Pancreas (tissue), 10 donors: ENCODE measurements at places on chromosomes 6 and 20. TPM values are rescaled to one million over a fixed set of nuclear protein-coding genes. Genes with fewer than 3 reads are reported as not detected.

- DNase-seq: no peak
Observed at GRCh38 chr20:15487030-15487429, 1086.2 kb downstream of the KIF16B start.

DNA sequence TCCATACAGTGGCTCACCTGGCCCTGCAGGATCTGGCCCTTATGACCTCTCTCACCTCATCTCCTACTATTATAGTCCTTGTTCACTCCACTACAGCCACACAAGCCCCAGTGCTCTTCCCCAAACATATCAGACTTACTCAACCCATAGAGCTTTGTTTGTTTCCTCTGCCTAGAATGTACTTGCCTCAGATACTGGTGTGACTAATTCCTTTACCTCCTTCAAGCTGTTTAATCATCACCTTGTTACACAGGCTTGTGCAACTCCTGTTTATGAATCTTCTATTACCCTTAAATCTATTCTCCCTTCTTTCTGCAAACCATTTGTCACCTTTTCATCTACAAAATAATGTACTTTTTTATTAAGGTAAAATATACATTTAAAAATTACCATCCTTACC lies 3.2 kb downstream of the DEFB125 start:
- DNase-seq: no peak

GRCh38 chr6:169046483-169047192 lies 207.0 kb downstream of the THBS2 start:
- DNase-seq: no peak

GRCh38 chr6:148727104-148727503 lies 19.7 kb upstream of the UST start:
- no peak for DNase-seq

GRCh38 chr20:22460803-22461202 lies 123.6 kb downstream of the FOXA2 start:
- DNase-seq: no peak

DNA sequence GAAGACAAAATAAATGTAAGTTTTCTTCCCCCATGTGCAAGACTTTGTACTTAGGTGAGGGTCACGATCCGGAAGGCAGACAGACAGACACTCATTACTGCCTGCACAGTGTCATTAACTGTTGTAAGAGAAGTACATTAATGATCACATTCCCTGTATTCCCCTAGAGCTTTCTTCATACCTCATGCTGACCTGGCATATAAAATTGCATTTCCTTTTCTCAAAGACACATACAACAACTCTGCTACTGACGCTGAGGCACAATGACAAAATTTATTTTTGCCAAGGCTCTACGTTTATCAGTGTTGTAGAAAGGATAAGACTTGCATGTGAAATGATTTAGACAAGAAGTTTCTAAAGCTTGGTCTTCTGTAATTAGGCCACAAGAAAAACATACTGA lies 3.0 kb upstream of the SYCP2 start:
- DNase-seq: no peak

DNA sequence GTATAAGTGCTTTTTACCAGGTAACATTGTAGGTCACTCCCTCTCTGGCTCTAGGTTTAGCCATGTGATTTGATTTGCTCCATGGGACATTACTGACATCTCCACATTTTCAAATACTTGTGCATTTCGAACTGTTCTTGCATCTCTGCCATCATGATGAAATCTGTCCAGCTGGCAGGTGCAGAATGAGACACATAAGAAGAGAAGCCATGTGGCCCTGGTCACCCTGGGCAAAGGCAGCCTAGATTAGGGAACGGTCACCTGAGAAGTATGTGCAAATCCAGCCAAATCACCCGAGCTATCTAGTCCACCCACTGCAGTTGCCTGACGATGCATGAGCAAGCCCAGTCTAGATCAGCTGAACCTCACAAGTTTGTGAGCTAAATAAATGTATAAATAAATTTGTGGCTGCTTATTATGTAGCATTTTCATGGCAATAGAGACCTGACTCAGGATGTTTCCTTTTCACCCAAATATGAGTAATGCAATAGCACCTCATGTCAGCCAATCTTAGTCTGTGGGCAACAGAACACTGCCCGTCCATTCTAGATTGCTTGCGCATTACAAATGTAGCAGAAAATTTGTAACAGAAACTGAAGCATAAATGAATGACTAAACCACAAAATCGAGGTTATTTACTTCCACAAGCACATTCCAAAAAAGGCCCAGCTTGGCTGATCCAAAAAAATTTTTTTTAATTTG lies 115.2 kb downstream of the PAK5 start:
- DNase-seq: no peak

DNA sequence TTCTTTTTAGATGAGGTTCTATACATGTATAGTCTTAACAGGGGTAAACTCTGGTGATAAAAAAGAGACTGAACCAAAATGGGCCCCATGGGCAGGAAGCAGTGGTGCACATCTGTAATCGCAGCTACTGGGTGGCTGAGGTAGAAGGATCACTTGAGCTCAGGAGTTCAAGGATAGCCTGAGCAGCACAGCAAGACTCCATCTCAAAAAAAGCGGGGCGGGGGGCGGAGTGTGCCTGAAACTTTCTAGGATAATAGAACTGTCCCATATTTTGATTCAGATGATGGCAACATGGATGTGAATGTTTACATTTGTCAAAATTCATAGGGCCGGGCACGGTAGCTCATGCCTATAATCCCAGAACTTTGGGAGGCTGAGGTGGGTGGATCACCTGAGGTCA lies 48.8 kb upstream of the TAF8 start:
- no peak for DNase-seq

DNA sequence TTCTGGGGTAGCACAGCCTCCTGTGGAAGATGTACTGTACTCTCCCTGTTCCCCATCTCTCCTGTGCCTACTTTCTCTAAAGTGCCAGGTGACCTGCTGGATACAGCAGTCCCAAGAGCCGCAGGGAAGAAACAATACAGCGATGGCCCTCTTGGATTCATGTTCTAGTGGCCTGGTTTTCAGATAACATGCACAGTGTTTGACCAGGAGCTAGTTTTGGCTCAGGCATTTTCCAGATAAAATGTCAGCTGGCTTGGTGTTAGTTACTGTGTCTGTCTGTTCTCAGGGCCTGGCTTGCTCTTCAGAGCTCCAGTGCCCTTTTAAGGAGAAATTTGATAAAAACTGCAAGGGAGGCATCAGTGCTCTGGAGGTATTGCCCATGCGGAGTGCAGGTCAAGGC lies 41.3 kb downstream of the GABRR2 start:
- no peak for DNase-seq

DNA sequence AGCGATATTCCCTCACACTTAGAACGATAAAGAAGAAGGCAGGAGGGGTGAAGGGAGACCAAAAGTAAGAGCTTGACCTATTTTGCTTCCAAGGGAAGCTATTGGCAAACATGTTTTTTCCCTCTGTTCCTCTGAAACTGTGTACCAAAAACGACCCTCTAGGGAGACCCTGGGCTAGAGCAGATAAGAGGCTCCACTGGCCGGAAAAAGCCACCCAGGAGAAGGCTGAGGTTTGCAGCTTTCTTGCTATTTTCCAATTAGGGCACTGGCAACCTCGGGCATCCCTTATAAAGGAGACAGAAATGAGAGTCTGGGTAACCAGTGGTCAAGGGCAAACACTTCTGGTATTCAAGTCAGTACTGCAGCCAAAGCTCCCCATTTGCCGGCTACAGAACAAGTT lies 168.0 kb downstream of the KIF16B start:
- no peak for DNase-seq

DNA sequence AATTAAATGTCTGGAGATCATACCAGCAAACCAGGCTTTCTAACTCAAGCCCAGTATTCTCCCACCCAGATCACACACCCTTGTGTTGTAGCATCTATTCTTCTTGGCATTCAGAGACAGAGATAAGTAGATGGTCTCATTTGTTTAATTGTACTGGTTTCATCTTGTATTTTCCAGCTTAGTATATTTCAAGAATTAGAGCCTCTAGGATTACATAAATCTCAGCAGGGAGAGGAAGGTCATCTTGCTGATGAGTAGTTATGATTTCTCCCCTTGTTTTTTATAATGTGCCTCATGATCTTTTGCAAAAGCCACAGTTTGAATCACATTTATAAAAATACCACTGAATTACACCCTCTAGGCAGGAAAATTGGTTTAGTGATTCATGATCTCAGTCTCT lies 106.6 kb upstream of the NRSN1 start:
- DNase-seq: no peak

DNA sequence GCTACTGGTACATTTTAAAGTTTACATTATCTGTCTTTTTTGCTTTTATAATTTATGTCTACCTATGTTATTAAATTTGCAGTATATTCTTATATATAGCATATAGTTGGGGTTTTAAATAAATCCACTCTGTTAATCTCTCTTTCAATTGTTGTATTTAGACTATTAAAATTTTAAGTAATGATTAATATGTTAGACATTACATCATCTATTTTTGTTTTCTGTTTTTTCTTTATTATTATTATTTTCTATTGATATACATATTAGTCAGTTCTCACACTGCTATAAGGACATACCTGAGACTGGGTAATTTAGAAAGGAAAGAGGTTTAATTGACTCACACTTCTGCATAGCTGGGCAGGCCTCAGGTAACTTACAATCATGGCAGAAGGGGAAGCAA lies 1338.2 kb upstream of the GJE1 start:
- DNase-seq: no peak

DNA sequence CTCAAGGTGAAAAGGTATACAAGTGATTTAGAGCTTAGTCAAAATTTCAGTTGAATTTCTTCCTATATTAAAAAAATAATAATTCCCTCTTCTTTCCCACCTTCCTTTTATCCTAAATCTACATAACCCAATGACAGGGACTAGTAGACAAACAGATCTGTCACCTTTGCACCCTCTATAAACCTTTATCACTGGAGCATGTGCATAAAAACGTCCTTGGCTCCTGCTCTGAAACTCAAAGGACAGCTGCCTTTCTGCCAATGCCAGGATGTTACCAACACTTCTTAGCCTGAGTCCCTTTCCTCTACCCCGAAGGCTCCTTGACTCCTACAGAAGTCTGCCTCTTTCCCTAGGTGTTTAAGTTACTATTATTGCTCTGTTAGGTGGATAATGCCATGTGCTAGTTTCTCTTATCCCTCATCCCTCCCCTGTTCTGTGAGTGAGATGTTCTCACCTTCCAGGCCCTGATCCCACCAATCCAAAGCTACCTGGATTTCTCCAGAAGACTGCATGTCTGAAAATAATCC lies 4.3 kb downstream of the CLVS2 start:
- DNase-seq: no peak

GRCh38 chr20:60192326-60192725 lies 234.1 kb downstream of the CDH26 start:
- DNase-seq: no peak

- no peak for DNase-seq
Observed at GRCh38 chr6:154329350-154330170, 27.0 kb downstream of the IPCEF1 start.

GRCh38 chr6:137715589-137716045 lies 151.4 kb upstream of the TNFAIP3 start:
- DNase-seq: no peak

FOXQ1 gene
- 1.4 TPM for total RNA-seq

ABCC10 gene
- total RNA-seq: 18.2 TPM

SENP6 gene
- total RNA-seq: 43.2 TPM

BNIP5 gene
- total RNA-seq: 0.29 TPM

CDH4 gene
- total RNA-seq: 0.28 TPM

PHACTR1 gene
- 9.2 TPM for total RNA-seq
